ENCODE measurements at places on chromosomes 11 and 22.

DNA sequence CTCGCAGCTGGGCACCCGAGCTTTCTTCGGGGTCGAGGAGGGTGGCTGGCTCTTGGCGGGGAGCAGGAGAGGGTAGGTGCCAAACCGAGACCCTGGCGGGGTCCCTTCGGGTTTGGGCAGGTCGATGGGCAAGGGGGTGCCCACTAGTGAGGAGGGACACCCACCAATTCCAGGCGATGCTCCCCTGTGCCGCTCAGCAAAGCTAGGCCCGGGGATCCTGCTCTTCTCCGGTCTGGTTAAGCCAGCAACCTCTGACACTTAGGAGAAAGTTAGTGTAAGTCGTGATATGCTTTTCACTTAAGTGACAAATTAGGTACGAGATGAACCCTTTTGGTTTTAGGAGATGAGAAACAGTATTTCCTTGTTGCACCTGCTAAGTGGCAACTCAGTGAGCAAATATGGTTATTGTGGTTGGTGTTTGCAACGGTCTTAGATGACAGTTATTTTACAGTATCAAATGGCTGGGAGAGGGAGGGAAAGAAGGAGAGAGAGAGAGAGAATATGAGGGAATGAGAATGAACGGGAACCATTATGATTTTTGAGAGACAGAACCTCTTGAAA lies 565 bp downstream of the NUCB2 start:
- peak; percentile 49 for DNase-seq

DNA sequence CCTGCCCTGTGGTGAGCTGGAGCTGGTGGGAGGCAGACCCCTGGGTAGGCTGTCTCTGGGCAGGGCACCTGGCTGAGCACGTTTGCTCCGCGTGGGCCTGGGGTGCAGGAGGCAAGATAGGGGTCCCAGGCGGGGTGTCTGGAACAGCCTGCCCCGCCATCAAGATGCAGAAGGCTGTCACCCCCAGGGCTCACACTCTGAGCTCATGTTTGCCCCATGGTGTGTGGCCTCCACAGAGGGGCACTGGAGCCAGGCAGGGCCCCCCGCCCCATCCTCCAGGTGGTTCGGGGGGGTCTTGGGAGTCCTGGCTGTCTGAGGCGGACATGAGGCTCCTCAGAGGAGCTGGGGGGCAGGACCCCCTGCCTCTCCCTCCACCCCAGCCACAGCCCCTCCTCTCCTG lies 28.9 kb upstream of the CARS1 start:
- no peak for DNase-seq

- DNase-seq = no peak
Measured at GRCh38 chr22:39457556-39458443, 988 bp downstream of the MGAT3 start.

- DNase-seq = no peak
Measured at GRCh38 chr11:76291576-76292526, 85.5 kb upstream of the WNT11 start.

DNA sequence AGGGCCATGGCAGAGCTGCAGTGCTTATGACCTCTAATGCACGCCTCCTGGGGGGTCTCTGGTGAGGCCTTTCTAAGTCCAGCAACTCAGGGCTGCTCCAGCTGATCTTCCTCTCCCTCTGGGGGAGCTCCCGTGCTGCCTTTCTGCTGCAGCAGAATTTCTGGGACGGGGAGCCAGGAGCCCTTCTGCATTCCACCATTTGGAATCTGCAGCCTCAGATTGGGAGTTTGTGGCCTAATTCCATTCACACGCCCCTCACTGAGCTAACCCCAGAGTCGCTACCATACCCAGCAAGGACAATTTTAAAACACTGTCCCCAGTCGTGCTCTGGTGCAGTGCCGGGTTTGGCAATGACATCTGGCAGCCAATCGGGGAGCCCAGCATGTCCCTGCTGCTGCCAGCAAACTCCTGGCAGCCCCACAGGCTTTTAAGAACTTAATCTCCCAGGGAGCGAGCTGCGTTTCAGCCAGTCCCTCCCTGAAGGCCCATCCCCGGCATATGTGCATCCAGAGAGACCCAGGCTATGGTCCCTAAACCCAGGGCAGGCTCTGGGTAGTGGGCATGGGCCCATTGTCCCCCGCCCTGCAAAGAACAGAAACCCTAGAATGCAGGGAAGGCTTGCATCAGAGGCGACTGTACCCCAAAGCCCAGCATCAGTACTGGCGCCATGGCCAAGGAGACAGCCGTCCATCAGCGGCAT lies 4.7 kb downstream of the SHANK2 start:
- DNase-seq = no peak

DNA sequence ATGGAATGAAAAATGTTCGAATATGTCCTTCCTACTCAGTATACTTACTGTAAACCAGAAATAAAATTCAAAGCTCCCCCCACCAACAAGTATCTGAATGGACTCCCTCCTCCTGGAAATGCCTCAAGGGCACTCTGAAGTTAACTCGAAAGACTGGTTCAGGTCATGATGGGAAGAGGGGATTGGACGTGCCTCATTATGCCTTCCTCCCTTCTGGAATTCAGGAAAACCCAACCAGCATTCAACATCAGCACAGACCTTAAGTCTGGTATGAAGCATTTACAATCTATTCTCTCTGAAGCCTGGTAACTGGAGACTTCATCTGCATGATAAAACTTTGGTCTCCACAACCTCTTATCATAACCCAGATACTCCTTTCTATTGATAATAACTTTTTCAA lies 428.3 kb upstream of the RAG2 start:
- DNase-seq = no peak

DNA sequence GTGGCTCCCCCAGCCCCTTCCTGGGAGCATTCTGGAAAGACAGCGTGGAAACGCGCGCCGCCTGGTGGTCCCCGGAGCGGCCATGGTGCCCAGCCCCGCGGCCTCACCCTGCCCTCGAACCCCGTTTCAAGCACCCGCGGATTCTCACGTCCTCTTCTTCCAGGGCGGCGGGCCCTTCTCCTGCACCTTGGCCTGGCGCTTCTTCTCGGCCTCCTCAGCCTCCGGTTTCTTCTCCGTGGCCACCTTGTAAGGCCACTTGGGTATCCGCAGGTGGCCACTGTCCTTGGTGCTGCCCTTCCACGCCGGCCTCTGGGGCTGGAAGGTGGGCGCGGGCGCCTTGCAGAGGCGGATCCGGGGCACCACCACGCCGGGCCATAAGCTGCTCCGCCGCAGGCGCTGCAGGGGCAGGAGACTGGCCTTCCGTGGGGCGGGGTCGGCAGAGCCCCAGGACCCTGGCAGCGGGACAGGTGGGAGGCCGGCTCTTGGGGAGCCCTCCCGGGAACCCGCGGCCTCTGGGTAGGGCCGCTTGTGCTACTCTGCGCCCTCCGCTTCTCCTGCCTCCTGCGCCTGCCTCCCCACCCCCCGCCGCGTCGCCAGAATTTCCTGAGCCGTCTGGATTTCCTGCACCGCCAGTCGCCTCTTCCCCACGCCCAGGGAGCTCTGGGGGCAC lies 83.4 kb downstream of the TRIM51G start:
- DNase-seq = no peak

DNA sequence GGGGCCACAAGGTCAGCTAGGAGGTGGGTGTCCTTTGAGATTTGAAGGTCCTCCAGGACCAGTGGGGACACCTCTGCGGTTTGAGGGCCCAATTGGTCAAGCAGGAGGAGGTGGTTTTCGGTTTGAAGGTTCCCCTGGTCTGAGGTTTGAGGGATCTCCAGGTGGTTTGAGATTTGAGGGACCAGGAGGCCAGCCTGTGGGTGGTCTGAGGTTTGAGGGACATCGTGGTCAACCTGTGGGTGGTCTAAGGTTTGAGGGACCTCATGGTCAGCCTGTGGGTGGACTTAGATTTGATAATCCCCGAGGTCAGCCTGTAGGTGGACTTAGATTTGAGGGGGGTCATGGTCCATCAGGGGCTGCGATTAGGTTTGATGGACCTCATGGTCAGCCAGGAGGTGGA lies 11.8 kb downstream of the PCF11 start:
- no peak for DNase-seq

GRCh38 chr11:74866557-74866956 lies 82.3 kb downstream of the XRRA1 start:
- DNase-seq = no peak

DNA sequence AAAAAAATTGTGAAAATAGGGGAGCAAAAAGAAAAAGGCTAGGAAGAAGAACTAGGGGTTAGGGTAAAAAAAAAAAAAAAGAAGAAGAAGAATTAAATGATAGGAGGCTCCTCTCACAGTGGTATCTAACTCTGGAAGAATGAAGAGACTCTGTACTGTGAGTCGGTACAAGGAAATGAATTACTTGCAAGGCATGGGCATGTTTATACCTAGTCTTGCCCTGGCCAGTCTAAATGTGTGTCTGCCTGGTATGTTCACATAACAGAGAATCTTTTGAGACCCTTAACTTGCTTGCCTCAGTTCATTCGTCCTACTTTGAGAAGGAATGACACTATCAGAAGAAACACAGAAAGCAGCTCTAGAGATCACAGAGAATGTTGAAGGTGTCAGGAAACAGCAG lies 159.6 kb downstream of the SWAP70 start:
- DNase-seq = no peak

DNA sequence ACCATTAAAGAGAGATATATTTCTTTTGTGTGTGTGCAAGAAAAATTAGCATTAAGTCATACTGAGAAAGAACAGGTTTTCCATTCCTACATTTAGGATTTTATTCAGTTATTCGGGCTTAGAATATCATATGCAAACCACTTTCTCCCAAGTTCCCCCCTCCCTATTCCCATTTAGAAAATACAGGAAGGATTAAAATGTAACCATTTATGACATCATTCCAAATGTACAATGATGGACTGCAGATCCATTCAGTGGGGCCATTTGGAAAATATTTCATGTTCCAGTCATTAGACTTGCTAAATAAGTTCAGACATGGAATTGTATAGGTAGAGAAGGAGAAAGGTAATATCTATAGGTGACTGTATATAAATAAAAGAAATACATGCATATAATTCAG lies 228.6 kb upstream of the MPPED2 start:
- DNase-seq = no peak

DNA sequence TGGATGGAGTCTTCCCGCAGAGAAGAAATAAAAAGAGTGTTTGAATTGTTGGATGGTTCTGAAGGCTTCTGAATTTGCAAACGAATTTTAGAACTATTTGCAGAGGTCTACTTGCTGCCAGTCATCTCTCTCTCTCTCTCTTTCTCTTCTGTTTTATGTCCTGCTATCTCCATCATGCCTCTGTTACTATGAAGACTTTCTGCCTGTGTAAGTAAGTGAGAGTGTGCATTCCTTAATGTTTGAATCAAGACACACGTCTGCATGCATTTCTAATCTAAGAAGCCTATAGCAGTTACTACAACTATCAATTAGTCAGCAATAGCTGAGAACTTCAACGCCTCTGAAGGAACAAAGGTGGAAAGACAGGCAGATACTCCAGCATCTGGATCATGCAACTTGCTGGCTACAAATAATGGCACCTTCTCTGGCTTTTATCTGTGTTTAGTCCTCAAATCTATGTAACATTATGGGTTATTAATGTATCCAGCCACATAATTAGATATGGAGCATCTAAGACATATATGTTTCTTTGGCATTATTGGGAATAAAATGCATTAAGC lies 191.5 kb upstream of the BLID start:
- no peak for DNase-seq

All from HT1080 (cell line).